Right lung (tissue), 10 donors: ENCODE measurements at places on chromosomes 11 and 22. TPM values are rescaled to one million over a fixed set of nuclear protein-coding genes. Genes with fewer than 3 reads are reported as not detected.

DNA sequence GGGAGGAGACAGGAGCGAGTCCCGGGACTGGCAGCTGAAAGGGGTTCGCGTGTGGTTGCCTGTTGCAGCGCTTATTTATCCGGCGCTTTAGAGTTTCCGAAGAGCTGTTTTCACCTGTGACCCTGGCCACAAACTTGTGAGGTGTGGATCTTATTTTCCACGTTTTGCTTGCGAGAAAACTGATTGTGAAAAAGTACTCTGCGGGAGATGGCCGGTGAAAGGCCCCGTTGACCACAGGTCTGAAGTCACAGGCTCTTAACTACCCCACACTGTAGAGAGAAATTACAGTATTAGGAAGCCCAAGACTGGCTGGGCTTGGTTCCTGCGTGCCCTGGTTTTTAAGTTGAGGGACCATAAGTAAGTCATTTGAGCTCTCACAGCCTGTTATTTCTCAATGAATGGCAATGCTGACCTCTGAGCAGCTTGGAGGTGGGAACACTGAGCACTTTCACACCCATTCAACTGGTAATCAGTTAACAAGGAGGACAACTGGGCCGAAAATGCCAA is 379 bp upstream of the RAB38 start:
- no peak for DNase-seq

- no peak for DNase-seq
These were observed 236.8 kb downstream of the CASP12 start for GRCh38 chr11:104661471-104661870.

DNA sequence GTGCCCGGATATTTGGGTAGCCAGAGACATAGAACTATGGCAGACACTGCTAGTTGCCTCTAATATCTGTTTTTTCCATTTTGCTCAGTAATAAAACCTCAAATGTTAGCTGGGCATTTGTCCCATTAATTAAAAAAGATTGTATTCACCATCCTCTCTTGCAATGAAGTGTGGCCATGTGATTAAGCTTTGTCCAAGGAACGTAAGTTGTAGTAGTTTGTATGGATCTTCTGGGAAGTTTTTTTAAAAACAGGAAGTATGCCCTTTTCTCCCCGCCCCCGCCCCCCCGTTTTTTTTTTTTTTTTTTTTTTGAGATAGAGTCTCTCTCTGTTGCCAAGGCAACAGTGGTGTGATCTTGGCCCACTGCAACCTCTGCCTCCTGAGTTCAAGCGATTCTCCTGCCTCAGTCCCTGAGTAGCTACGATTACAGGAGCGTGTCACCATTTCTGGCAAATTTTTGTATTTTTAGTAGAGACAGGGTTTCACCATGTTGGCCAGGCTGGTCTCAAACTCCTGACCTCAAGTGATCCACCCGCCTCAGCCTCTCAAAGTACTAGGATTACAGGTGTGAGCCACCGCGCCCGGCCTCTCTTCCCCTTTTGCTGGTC is 1.7 kb upstream of the TMEM135 start:
- no peak for DNase-seq

DNA sequence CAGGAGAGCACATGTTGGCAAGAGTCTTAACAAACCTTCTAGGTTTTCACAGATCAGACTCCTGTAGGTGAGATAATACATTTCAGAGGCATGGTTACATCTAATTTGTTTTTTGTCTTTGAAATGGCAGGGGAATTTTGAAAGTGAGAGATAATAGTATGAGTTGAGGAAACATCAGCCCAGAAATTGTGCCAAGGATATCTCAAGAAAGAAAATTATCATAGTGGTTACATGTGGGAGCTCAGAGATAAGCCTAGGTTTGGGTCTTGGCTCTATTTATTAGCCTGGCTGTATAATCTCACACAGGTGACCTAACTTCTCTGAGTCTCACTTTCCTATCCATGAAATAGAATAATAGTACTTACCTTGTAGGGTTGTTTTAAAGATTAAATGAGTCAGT is 443 bp downstream of the BTBD18 start:
- no peak for DNase-seq

DNA sequence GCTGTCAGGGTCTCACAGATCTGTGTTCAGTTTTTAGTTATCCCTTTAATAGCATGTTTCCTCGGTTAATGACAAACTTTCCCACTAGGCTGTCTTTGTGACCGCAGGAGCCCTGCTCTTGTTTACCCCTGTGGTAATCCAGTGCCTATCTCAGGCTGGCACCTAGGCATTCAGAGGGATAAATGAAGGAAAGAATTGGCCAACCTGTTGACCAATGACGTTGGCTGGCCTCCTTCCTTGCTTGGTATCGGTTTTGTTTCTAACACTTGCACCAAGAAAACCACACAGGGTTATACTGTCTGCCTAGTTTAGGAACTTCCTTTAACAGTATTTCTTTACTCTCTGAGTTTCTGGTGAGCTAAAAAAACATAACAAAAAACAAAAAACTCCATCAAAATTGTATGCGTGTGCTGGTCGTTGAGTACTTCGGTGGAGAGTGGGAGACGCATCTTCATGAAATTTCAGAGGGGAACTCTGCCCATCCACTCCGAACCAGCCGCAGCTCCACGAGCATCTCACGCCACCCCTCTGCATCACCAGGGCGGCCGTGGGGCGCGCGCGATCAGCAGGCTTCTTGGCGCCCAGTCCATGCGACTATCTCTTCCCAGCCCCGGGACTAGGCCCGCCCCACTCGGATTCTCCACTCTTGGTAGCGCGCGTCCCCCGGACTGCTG is 563 bp upstream of the ENDOD1 start:
- DNase-seq, result no peak

- no peak for DNase-seq
These were observed 16.7 kb downstream of the MMP7 start for GRCh38 chr11:102513869-102514268.

GRCh38 chr22:17914474-17914873 is 109.9 kb downstream of the MICAL3 start:
- no peak for DNase-seq

DNA sequence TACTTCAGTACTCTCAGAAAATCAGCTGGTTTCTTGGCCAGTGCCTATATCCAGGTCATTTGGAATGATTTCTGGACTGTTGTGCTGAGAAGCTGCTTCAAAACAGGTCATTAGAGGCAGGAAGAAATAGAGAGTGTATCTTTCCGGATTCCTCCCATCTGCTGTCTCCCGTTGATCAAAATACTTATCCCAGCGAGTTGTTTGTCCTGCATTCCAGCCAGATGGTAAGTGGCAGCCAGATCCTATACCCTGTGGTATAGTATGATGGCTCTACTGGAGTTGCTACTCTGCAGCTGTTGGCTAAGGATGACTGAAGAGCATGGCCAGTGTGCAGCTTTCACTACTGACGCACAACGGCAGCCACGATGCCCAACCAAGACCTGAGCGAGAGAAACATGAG is 560.9 kb upstream of the ANO5 start:
- DNase-seq, result no peak

ELFN2 gene
- 0.51 TPM for polyA plus RNA-seq

FZD4 gene
- polyA plus RNA-seq, result 24.4 TPM

SMIM38 gene
- polyA plus RNA-seq, result 0.75 TPM

EIF3F gene
- polyA plus RNA-seq, result 356 TPM

DDI1 gene
- not detected for polyA plus RNA-seq
